ENCODE measurements at places on chromosomes 6 and 20.

DNA sequence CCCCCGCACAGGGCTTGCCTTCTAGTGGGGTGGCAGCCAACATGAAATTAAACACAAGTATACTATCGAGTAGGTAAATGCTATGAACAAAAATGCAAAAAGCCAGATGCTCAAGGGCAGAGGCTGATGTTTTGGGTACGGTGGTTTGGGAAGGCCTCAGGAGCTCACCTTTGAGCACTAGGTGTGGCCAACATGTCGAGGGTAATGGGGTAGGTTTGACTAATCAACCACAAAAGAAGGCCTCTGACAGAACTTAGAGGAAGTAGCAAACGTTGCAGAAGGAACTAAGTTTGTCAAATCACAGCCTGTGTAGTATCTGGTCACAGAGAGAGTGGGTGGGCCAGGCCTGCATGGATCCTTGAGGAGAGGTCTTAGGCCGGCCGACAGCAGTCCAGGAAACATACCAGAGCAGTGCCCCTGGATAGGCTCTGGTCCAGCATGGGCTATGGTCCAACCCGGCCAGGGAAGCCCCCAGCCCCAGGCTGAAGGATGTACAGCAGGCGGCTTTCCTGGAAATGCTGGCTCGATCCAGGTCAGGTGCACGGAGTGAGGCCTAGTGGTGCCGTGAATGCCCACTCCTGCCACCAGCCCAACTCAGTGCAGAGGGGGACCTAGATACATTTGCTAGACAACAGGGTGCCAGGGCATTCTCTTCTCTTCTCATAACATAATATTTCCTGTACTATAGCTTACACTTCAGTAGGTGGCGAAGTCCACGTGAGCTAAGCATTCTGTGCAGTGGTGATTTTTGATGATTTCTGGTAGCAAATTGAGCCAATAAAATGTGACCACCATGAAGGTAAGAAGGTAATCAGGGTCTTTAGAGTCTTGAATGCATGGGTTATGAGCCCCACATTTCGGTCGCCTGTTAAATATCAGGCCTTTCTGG is 56.3 kb upstream of the CD93 start:
- no peak for DNase-seq

GRCh38 chr20:57198132-57199072 is 68.0 kb downstream of the BMP7 start:
- DNase-seq: no peak

- DNase-seq: no peak
These were observed 46.1 kb upstream of the TMEM217 start for GRCh38 chr6:37303891-37304503.

DNA sequence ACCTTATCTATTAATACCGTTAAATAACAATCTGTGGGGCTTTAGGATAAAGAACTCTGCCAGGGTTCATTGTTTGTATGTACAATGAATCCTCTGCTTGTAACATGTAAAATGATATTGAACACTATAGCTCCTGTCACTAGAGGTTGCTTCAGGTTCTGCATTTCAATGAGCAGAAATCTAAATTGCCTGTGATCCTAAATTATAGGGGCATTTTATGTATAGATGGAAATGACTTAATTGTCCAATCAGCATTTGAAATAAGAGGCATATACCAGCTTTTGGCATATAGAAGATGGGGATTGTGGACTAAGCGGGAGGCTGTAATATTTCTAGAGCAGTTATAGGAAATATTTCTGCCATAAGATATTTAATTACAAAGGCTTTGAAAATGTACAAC is 2.0 kb downstream of the NCOA3 start:
- no peak for DNase-seq

GRCh38 chr6:79737172-79737571 is 106.0 kb downstream of the SH3BGRL2 start:
- DNase-seq: no peak

DNA sequence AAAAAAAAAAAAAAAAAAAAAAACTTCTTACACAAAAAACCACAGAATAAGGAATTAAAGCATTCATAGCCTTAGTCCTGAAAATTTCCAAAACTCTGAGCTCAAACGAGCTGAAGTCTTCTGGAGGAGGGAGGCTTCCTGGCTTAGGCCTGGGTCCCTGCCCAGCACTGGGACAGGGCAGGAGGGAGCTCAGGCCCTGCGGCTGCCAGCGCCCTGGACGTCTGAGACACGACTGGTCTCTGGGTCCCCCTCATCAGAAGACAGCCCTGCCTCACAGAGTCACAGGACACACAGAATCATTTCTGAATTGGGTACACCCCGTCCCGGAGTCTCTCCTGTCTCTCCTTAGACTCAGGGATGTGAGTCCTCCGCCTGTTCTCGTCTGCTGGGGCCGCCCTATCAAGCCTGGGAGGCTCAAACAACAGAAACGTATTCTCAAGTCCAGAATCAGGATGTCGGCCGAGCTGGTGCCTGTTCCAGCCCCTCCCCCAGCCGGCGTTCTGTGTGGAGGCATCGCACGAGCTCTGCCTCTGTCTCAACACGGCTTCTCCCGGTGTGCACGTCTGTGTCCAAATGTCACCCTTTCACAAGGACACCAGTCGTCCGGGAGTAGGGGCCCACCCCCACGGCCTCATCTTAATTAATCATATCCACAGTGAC is 39.4 kb downstream of the ZBTB46 start:
- DNase-seq: no peak

DNA sequence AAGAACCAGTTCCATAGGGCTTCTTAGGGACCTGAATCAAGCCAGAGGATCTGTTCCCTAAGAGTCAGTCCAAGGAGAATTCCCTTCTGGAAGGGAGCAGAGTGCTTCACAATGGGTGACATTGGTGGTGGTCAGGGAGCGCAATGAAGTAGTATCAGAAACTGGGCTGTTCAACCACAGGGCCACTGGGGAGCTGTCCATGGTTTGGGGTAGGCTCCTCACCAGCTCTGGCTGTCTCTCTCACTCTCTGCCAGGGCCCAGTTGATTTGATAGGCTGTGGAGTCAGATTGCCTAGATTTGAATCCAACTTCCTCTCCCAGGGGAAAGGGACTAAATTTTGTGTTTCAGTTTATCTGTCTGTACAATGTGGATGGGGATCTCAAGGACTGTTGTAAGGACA is 36.7 kb upstream of the CHD6 start:
- no peak for DNase-seq

DNA sequence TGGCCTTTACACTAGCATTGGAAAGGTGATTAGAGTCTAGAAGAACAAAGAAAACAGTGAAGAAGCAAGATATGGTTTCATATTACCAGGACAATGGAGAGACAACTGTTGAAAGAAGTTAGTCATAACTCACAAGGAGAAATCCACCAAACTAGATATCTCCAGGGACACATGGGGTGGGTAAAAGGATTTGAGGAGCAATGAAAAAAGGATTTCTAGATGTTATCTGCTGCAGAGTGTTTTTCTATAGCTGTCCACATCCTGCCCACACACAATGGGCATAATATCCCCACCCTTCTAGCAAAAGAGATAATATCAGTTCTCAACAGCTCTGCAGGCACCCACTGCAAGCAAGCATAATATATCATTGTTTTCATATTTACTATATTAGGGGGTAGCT is 303.1 kb downstream of the HAO1 start:
- DNase-seq: no peak

DNA sequence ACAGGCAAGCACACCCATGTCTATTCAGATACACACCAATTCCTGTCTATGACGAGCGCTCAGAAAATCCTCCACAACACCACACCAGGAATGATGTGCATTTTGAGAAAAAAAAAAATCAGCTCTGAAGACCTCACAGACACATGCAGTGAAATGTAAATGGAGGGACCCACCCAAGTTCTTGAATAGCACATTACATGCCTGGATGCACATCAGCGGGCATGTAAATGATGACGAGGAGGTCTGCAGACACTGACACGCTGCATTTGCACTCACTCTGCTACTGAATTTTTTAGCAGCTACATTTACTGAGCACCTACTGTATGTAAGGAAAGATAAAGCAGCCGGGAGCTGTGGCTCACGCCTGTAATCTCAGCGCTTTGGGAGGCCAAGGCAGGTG is 14.7 kb downstream of the NRSN2 start:
- no peak for DNase-seq

GRCh38 chr6:163793011-163793983 is 378.8 kb downstream of the QKI start:
- no peak for DNase-seq

- DNase-seq: no peak
These were observed 58.1 kb downstream of the C6orf58 start for GRCh38 chr6:127635091-127635490.

GRCh38 chr20:10125757-10126156 is 91.0 kb downstream of the ANKEF1 start:
- no peak for DNase-seq

DNA sequence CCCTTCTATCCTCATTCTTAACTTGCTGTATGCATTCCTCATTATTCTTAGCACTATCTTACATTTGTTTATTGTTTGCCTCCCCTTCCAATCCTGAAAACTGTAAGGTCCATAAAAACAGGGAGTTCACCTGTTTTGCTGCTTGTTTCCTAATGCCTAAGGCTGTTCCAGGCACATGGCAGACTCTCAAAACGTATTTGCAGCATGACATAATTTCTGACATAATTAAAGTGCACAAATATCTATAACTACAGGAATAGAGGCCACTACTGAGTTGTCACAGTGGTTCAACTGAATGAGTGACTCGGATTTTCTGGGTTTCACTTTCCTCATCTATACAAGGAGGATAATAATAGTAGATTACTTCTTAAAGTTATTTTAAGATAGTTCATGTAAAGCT is 83.0 kb downstream of the HFE start:
- DNase-seq: no peak

- no peak for DNase-seq
These were observed 25.3 kb downstream of the SPDEF start for GRCh38 chr6:34530753-34531365.

DNA sequence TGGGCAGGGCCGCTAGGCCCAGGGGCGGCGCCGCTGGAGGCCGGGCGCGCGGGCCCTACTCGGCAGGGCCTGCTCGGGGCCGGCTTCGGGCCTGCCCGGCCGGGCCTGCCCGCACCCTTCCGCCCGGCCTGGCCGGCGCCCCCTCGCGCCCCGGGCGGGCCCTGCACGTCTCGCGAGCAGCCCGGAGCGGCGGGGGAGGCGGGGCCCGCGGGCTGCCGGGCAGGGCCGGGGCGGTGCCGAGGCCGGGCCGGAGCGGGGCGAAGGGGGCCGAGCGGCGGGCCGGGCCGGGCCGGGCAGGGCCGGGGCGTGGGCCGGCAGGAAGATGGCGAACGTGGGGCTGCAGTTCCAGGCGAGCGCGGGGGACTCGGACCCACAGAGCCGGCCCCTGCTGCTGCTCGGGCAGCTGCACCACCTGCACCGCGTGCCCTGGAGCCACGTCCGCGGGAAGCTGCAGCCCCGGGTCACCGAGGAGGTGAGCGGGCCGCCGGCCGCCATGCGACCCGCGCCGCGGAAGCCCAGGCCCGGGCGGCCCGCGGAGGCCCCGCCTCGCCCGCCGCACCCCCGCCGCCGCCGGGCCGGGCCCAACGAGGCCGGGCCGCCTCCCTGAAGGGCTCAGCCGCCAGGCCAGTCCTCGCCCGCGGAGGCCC is at the start of gene NPEPL1:
NPEPL1 (plus strand) TSS at position 222 of the 647 bp plus-strand sequence; CDS start at position 323, 101 bp downstream.
- DNase-seq: no peak

DNA sequence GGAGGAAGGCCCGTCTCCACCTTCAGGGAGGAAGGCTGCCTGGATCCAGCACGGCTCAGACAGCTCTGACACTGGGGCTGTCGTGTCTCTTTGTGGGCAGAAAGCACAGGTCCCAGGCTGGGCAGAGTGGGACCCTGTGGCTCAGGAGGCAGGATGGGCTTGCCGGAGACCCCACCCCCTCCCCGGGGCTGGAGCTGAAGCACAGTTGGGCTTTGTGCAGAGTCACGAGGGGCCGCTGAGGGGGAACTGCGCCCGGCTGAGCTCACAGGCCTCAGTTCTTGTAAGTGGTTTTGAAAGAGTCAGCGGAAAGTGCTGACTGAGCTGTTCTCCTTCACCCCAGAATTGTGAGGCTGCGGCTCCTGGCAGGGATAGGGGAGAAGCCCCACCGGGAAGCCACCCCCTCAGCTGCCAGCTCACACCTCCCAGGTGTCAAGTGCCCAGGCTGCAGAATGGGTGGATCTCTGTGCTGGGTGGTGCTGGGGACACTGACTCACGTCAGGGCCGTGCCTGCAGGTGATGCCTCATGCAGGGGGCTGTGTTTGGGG is 145.5 kb upstream of the RNF24 start:
- no peak for DNase-seq

GRCh38 chr6:167565884-167566599 is 241.2 kb downstream of the TTLL2 start:
- DNase-seq: peak; percentile 16

GRCh38 chr6:6411115-6411514 is 90.7 kb upstream of the F13A1 start:
- DNase-seq: no peak

GRCh38 chr6:37897818-37898515 is 78.4 kb downstream of the ZFAND3 start:
- no peak for DNase-seq

- no peak for DNase-seq
These were observed 51.5 kb downstream of the RPS12 start for GRCh38 chr6:132865829-132866228.

DNA sequence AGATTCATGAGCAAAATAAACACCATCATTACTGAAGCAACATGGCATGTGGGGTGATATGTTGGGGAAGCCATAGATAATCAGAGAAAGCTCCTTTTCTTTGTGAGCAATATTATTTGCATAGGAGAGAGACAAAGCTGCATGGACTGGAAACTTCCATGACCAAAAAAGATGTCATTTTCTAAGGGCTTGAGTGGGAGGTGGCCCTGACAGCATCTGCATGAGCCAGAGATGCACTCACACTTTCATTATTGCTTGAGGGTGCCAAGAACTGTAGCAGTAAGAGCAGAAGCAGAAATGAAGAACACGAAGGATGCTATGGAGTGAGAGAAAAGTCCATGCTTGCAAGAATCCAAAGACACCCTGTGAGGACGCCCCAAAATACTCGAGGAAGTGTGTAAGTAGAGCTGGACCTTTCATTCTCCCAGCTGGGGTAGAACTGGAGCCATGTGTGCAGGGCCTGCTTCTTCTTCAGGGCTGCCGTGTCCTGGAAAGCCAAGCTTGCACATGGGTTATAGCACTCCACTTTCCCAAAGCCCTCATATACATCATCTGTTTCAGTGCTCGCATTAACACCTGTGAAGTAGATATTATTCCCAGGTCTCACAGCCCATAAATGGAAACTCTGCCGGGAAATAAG is 851.2 kb downstream of the DHX35 start:
- DNase-seq: no peak

GRCh38 chr6:21771626-21772320 is 178.2 kb downstream of the SOX4 start:
- DNase-seq: no peak

DNA sequence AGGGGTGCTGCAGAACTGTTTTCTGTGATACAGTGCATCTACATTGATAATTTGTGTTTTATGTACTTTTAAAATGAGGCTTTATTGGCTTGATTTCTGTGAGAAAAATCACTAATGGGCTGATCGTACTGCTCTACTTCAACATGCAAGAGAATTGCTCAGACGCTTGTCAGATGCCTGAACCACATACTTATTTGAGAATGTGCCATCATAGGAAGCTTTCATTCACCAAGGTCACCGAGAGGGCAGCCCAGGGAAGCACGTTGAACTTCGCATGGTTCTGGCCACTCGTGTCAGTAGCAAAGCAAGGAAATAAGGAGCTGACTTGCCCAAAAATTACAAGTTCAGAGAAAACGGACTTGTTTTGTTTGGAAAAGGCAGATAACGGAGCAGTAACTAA is 168.5 kb upstream of the AKAP12 start:
- DNase-seq: no peak

- DNase-seq: peak; percentile 52
These were observed 4.4 kb upstream of the IFNGR1 start for GRCh38 chr6:137223370-137224131.

- DNase-seq: no peak
These were observed 11.3 kb downstream of the MOXD1 start for GRCh38 chr6:132390017-132390416.

All from breast epithelium (tissue), 4 donors.